ENCODE measurements at places on chromosomes 4 and X.

DNA sequence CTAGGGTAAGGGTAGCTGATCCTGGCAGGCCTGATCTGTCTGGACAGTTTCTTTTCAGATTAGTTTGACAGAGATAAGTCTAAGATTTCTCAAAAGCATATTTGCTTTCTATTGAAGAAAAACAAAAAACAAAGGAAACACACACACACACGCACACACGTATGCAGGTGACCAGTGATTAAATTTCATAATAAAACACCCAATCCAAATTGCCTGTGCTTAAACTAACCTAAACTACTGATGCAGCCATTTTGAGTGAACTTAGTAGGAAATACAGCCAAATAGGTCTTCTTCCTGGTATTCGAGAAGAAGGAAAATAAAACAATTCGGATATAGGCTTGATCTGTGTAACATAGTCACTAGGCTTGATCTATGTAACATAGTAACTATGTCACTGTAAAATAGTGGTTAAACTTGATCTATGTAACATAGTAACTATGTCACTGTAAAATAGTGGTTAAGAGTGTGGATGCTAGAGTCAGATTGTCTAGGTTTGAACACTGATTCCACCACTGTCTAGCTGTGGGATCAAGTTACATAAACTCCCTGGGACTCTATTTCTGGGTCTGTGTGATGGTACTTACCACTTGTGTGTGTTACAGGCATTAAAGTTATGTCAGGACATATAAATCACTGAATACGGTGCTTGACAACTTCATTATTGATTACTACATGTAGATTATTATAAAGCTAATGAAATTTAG is 9.8 kb upstream of the CCNG2 start:
- DNase-seq, result no peak

DNA sequence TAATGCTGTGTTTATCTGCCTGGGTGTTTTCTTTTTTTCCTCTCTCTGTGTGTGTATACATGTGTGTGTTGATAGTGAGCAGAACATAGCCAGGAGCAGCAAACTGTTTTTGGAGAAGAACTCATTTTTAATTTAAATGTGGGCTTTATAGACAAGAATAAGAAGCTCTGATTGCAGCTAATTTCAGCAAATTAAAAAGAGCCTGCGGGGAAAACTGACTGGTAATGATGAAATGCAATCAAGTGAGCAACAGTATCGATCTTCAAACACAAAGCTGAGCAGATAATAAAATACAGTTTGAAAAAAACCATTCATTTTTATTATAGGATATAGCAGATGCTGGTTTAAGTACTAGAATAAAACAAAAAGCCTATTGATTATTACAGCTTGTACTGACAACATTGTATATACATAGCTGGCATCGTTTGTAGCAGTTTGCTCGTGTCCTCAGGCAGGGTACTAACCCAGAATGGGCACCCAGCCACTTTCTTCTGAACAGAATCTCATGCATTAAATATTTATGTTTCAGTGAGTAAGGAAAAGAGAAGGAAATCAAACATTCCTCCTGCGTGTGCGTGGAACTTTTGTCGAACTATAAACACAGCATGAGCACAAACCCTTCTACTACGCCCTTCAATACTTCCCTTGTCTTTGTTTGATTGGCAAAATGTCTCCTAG is 73.5 kb upstream of the ZFP42 start:
- DNase-seq, result no peak

GRCh38 chr4:85102606-85103005 is 136.1 kb upstream of the WDFY3 start:
- no peak for DNase-seq

- peak; percentile 85 for DNase-seq
Observed at GRCh38 chr4:170138580-170139194, 48.9 kb upstream of the AADAT start.

DNA sequence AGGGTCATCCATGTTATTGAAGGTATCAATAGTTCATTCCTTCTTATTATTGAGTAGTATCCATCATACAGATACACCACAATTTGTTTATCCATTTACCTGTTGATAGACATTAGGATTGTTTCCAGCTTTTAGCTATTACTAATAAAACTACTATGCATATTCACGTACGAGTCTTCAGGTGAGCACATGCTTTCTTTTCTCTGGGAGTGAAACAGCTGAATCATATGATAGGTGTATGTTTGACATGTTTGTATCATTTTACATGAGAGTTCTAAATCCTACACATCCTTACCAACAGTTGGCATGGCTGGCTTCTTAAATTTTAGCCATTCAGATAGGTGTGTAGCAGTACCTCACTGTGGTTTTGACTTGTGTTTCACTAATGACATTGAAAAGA is 556.6 kb upstream of the DIPK2B start:
- no peak for DNase-seq

GRCh38 chrX:151973060-151973661 is 1.3 kb downstream of the GABRE start:
- no peak for DNase-seq

GRCh38 chr4:113811359-113811758 is 49.8 kb upstream of the CAMK2D start:
- DNase-seq, result no peak

GRCh38 chr4:55892156-55892555 is 38.7 kb downstream of the EXOC1 start:
- DNase-seq, result no peak

- no peak for DNase-seq
Observed at GRCh38 chr4:55143858-55144257, 18.5 kb upstream of the KDR start.

DNA sequence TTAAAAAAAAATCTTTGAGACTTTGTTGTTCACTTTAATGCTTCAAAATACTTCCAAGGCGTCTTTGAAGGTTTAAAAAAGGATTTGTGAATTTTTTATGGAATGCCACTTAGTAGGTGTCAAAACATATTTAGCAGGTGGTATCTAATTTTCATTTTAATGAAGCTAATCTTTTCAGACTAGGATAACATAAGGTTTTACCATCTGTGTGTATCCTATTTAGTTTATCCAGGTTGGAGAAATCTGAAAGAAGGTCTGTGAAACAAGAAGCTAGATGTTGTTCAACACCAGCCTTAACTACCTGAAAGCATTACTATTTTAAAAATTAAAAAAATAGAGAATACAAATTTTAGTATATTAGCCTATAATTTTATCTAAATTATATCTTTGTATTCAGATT is 193.4 kb downstream of the GRID2 start:
- DNase-seq, result no peak

- no peak for DNase-seq
Observed at GRCh38 chr4:82823062-82823461, 24.5 kb upstream of the SCD5 start.

DNA sequence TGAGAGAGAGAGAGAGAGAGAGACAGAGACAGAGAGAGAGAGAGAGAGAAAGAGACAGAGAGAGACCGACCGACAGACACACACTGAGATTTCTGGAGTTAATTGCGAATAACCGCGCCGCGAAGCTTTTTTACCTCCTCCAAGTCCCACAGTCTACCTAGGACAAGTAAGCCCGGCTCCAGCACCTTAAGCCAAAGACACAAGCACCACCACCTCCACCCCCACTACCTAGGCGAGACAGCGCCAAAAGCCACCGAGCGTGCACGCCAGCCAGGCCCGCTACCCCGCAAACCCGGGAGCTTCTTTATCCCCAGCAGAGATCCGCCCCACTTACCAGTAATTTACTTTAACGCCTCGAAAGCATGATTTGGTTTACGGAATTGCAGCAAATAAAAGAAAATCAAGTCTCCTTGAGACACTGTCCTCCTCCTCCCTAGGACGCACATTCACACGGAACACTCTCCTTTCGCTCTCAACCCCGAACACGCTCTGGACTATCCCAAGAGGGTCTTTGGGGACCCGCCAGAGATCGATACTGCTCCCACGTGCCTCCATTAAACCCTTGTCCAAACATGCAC is 649.6 kb upstream of the DIPK2B start:
- DNase-seq, result no peak

DNA sequence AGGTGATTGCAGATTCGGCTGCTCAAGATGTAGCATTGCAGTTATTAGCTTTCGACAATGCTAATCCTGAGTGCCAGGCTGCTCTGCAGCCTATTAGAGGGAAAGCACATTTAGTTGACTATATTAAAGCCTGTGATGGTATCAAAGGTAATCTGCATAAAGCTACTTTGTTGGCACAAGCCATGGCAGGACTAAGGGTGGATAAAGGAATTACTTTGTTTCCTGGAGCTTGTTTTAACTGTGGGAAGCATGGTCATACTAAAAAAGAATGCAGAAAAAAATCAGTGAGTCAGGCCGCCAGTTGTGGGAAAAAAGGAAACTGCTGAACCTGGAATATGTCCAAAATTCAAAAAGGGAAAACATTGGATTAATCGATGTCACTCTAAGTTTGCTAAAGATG is 154.9 kb upstream of the TECRL start:
- no peak for DNase-seq

DNA sequence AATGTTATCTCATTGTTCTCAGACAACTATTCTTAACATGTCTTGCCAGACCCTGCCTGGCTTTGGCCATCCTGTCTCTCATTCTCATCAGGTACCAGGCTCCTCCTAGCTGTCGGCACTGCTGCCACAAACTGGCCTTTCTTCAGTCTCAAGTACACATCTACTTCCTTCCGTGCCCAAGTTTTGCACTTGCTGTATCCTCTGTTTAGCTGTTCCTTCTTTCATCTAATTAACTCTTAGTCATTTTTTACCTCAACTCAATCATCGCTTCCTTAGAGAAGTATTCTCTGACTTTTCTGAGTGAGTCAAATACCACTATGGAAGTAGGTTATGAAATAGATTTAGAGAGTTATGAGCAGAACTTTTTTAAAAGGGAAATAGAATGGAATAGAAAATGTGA is 19.7 kb downstream of the CXCL3 start:
- no peak for DNase-seq

All from retina (tissue), 1 donor.